ENCODE measurements at places on chromosomes 5 and 9. TPM values are rescaled to one million over a fixed set of nuclear protein-coding genes. Genes with fewer than 3 reads are reported as not detected.

DNA sequence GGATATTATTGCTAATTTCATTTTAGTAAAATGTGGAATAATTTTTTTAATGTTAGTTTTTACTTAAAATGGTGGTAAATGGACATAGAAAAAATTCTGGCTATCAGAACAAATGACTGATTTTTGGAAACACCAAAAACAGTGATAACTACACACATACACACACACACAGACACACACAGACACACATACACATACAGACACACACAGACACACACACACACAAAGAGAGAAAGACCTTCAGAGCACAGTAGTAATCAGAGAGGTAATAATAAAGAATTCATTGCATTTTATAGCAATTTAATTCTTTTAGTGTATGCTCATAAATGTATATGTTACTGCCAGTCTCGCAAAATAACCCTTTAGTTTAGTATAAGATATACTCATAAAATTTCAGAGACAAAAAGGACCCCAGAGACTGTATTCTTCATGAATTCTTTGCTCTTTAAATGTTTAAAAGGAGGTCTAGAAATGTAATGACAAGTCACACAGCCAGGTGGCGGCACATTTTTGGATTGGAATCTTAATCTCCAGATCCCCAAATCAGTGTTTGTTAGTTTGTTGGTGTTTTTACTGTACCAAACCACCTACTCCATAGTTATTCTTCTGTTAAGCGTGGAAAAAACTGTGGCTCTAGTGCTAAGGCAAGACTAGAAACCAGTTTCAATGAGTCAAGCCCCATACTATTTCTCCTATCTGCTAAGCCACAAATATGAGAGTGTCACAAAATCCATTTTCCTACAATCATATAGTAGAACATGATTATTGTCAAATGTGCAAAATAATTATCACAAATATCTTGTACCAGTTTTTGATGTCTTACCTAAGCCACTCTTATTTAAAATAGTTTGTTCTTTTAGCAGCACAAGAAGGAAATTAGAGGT, 109.9 kb downstream of the EDIL3 start:
- DNase-seq, result no peak

- no peak for DNase-seq
Observed at GRCh38 chr9:34958411-34958982, 412 bp downstream of the PHF24 start.

- DNase-seq, result no peak
Observed at GRCh38 chr5:6358434-6358820, 19.9 kb downstream of the MED10 start.

DNA sequence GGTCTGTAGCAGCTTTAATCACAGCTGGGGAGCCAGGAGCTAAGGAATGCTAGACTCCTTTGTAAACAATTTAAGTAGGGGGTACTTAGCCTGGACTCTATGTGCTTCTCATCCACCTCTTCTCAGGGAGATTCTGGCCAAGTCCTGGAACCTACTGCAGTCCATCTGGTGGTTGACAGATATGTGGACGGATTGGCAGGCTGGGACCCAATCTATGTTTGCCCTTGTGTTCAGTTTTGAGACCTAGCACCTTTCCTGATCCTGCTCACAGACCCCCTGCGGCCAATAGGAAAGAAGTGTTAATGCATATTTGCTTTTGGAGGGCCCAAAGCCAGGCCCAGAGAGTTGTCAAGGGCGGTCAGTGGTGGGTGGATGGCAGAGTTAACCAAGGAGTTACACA, 6.4 kb downstream of the SLC22A5 start:
- no peak for DNase-seq

Gene SLIT3
- 57.5 TPM for polyA plus RNA-seq

Gene ELOVL7
- 9.4 TPM for polyA plus RNA-seq

Gene C9orf72
- 19.8 TPM for polyA plus RNA-seq

Gene NXNL2
- 3.3 TPM for polyA plus RNA-seq

Gene LCP2
- 2.7 TPM for polyA plus RNA-seq
